Esophagus squamous epithelium (tissue), 5 donors: ENCODE measurements at places on chromosomes 7 and 10.

DNA sequence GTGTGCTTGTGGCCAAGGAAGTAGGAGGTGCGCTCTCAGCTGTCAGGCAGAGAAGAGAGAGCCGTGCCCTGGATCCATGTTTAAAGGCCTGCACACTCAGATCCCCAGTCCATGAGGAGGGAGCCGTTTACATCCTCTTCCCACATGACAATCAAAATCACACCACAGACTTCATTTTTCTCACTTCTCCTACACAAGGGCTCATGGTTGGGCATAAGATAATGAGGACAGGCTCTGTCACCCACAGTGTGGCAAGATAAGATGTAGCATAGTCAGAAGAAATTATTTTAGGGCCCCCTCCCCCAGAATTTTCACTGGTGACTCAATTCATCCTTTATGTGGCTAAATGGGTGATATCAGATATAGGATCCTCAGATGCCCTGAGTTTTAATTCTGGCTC, 35.9 kb upstream of the INHBA start:
- no peak for DNase-seq

- DNase-seq = no peak
Observed at GRCh38 chr7:84841809-84842208, 345.0 kb downstream of the SEMA3D start.

- no peak for DNase-seq
Observed at GRCh38 chr10:3852147-3852904, 67.3 kb upstream of the KLF6 start.

DNA sequence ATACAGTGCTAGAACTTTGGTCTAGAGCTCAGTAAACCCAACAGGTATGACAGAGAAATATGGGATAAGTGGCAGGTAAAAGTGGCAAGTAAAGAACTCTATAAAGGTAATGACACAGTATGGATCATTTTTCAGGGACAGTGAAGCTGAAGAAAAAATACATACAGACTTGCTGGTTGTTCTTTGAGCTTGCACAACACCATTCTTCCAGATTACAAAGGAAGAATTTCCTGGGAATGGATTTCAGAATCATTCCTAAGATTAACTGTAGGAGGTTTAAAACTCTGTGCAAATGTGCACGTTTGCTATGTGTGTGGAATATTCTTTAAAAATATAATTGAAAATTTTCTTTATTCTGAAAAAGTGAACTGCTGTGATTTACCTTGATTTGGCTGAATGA, 36.0 kb downstream of the PHF14 start:
- no peak for DNase-seq

DNA sequence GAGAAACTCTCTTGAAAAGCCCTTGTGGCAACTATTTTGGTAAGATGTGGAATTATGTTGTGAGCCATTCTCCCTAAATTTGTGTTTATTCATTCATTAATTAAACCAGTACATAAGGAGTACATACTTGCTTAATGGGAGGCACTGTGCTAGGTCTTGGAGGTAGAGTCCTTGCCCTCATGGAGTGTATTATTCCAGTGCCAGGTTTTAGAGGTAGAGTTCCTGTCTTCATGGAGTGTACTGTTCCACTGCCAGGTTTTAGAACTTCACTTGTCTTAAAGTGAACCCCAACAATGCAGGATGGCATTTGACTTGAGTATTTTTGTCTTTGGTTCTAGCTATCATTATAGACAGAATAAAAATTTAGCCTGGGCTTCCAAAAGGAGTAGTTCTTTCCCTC, 8.8 kb downstream of the MXI1 start:
- no peak for DNase-seq

DNA sequence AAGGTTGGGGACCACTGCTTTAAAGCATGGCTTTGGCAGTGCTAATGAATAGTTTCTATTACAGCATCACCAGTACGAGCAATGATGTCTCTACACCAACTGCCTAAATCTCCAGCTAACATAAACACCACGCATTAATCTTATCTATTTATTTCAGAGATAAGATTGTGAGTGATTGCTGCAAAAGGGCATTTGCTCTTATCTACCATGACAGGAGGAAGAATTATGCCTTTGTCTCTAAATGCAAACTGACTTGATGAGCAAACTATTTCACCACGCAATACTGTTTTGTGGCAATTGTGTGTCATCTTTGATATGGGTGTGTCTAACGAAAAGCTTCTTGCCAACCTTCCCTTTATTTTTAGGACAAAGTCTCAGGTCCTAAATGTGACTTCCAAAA, 684.9 kb downstream of the SORCS1 start:
- DNase-seq = no peak

DNA sequence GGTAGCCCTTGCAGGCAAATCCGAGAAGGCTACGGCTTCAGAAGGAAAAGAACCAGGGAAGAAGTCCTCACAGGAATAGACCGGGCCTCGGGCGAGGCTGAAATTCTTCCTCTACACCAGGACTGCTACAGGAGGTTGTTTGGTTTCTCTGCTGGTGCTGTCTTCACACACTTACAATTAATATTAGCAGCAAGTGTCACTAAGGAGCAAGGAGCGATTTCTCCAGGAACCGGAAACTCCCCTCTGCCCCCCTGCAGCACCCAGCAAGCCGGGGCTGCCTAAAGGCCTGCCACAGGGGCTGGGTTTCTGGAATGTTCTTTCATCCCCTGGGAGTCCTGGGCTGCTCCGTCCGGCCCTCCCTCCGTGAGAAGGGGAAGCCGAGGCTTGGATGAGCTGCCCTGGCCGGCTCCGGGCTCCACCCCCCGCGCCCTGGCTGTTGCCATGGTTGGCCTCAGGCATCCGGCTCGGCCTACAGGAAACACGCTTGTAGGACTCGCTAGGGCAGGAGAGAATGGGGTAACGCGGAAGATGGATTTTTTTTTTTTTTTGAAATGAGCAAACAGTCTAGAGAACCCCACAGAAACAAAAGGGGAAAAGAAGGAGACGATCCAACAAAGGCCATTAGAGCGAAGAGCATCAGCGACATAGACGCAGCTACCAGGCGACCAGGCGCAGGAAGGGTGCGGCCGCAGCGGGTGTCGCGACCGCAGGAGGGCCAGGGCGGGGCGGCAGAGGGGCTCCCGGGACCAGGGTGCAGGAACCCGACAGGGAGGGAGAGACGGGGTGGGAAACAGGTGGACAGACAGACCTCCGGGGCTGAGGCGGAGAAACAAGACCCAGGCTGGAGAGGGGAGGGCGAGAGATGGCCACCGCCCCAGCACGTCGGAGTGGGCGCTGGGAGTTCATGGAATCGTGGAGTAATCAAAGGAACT, 33.0 kb downstream of the EN2 start:
- no peak for DNase-seq

DNA sequence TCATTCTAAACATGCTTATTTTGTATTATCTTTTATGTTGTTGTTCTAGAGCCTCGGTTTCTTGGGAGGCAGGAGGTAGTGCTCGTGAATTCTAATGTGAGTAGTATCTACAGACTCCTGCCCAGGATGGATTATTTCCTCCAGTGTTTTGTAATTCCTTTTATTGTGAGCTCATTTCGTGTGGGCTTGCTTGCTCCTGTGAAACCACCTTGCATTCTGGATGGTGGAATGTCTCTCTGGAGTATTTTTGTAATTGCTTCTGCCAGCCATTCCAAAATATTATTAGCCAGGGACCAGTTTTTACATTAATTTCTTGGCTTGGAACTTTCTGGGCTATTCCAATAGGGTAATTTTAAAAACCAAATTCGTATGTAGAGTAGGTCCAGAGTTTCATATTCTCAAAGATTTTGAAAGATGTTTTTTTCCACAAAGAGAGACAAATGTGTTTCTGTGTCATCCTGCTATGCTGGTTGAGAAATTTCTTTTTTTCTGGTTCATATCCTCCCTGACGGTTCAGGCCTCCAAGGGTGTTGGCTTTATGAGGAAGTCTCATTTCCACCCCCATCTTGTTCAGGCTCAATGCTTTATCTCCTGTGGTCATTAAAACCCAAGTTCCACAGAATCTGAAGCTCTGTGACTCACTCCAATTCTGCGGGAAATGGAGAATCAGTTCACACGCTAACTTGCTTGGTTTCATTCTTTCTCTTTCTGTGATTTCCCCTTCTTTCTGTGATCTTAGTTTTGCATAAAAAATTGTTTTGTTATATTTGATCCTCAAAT, 41.7 kb upstream of the CALD1 start:
- no peak for DNase-seq

GRCh38 chr7:139730746-139731612, 46.8 kb downstream of the HIPK2 start:
- no peak for DNase-seq

DNA sequence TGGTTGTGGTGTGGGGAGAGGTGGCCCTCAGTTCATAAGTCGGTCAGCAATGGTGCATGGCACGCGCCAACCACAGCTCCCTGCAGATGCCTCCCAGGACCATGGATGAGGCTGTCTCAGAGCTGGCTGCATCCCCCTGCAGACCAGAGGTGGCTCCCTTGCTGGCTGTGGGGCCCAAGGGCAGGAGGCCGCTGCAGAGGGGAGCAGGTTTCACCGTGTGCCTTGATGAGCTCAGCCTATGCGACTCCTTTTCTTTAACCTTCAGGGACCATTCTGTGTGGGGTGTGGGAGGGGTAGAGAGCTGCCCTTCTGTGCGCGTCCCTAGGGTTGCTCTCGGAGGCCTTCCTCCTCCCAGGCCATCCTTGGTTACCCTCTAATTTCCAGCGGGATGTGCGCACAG, 152.4 kb downstream of the ACTR3B start:
- DNase-seq = no peak

DNA sequence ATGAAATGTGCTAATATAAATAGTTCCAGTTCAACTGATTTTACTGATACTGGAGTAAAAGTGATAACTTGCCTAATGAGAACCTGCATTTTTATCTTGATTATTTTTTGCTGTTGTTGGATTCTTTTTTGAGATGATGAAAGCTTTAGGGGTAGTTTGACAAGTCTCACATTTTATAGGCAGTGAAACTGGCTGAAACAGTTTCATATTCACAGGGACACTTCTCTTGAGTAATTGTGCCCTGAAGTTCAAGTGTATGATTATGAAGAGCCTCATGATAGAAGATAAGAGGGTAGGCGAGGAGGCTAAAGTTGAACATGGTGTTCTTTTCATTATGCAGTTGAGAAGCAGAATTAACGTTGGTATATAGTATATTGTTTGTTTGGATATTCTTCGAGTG, 5.1 kb downstream of the AUTS2 start:
- DNase-seq = no peak

DNA sequence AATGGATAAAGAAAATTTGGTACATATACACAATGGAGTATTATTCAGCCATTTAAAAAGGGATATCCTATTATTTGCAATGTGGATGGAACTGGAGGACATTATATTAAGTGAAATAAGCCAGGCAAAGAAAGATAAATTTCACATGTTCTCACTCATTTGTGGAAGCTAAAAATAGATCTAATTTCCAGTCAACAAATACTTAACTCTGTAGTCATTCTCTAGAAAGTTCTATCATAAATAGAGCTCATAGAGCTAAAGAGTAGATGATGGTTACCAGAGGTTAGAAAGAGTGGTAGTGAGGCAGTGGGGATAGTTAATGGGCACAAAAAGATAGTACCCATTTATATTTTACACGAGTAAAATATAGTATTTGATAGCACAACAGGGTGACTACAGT, 104.2 kb upstream of the SLC13A1 start:
- DNase-seq = no peak

DNA sequence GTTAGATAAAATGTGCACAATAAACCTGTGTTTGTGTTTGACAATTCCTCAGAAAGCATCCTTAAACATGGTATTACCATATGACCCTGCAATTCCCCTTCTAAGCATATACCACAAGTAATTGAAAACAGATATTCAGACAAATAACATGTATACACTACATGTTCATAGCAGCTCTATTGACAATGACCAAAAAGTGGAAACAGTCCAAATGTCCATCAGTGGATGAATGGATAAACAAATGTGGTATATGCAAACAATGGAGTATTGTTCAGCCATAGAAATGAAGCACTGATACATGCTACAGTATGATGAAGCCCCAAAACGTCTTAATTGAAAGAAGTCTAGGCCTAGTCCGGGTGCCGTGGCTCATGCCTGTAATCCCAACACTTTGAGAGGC, 280.1 kb downstream of the OTUD1 start:
- DNase-seq = no peak

DNA sequence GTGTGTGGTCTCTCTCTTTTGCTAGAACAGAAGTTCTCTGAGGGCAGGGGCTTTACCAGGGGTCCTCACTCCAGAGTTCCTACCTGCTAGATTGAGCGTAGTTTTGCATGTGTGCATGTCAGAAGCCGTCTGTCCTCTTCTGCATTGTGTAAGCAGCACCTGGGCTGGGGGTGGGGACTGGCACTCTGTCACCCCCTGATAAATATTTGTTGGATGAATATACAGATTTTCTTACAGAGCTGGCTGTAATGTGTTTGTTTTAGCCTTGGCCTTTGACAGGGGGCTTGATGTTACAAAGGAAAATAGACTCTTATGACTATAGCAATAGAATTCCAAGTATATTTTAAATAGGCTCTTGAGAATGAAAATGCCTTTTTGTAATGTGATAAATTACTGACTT, 46.6 kb downstream of the WDR37 start:
- no peak for DNase-seq

- DNase-seq = no peak
Observed at GRCh38 chr10:93386631-93387369, 95.3 kb downstream of the MYOF start.

- no peak for DNase-seq
Observed at GRCh38 chr10:68900427-68901104, 549 bp upstream of the DDX50 start.

DNA sequence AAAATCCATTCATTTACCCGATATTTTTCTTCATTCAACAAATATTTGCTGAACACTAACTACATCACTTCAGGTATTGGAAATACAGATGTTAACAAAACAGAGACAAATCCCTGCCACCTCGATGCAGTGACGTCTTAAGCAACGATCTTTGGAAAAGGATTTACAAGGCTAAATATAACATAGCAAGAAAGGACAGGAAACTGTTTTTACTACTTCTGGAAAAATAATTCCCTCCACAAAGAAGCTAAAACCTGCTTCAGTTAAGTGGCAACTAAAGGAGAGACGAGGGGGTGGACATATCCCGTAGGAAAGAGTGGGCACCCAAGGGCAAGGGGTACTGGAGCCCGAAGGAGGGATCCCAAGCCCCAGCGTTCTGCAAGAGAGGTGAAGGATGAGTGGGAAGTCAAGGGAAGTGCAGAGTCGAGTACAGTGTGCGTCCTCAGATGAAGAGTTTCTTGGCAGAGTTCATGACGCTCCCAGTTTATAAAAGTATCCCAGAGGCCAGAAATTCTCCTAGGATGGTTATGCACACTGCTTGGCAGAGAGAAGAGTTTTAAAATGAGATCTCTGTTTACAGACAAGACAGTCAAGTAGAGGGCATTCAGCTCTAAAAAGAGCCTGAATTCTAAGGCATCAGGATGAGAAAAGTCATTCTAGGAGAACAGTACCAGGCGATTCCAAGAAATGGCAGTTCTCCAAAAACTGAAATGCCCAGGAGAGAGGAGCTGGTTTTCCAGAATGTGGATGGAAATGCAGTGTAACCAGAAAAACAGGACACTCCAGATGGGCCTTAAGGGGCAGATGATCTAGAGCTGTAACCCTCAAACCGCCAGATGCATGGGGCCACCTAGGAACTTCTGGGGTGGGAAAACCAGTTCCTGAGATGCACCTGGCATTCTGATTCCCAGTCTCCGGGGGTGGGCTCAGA, 97.3 kb downstream of the GRB10 start:
- no peak for DNase-seq
